AG09319 (cell line): ENCODE measurements at places on chromosomes 3 and 15.
A peak's percentile ranks its signal among the peaks of the same experiment; 100 is the strongest.

DNA sequence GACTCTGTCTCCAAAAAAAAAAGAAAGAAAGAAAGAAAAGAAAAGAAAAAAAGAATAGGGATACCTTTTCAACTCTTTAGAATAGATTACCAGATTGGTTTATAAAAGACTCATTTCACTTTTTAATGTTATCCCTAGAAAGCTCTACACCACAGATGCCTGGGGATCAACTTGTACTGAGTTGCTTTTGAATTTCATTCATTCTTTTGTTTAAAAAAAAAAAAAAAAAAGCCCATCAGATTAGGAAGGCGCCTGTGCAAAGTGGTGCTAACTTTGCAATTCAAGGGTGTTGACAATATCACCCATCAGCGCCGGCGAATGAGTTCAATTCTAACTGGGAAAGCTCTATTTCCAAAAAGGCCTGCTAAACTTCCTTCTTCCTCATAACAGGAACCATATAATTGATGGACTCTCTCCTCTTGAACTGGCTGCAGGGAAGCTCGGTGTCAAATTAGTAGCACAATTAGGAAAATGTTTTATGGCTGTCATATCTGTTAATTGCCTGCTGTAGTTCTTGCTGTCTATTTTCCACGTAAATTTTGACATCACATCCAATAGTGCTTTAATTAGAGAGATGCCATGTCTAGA is 48.8 kb downstream of the CDCP1 start:
- no peak for DNase-seq

DNA sequence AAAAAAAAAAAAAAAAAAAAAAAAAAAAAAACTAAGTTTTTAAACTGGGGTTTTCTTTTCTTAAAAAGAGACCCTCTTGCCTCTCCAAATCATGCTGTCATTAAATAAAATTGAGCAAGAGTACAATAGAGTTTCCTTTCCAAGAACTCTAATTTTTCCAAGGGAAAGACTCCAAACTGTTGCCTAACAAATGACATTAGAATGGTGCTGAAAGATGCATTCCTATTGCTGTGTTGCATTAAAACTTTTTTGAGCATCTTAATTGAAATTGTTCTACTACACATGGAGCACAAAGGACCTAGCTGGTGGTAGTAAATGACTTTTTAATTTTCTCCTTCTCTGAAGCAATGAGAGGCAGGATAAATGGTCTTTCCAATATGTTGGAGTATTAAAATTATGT is 469.1 kb upstream of the ARHGEF26 start:
- no peak for DNase-seq

DNA sequence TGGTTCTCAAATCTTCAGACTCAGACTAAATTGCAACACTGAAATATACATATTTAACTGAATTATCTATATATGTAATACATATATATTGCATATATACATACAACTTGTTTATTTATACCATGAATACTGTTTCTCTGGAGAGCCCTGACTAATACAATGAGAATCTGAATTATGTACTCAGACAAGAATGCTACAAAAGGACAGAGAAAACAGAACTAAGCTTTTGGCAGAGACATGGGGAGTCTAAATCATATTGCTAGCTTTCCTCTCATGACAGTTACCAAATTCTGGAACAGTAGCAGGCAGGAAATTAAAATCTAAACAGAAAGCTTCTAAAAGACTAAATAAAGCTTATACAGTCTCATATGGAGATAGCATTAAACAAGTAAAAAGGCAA is 142.4 kb upstream of the KCNMB2 start:
- no peak for DNase-seq

GRCh38 chr3:51559411-51559888 is 20.9 kb downstream of the RAD54L2 start:
- DNase-seq, result peak; percentile 34

- no peak for DNase-seq
These were observed 25.6 kb upstream of the LDHAL6B start for GRCh38 chr15:59180945-59181600.

DNA sequence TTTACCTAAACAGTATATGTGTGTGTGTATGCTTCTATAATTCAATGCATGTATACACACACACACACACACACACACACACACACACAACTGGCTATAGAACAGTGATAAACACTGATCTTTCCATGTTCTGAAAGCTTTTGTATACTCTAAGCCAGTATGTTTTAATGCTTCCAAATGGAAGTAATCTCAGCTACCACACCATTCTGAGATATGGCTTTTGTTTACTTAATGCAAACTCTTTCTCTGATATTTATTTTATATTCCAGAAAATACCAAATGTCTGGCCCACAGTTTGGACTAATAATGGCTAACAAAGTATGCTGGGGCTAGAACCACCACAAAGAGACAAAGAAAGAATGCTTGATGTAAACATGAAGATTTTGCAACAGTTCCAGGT is 199.4 kb upstream of the ARHGEF26 start:
- no peak for DNase-seq

DNA sequence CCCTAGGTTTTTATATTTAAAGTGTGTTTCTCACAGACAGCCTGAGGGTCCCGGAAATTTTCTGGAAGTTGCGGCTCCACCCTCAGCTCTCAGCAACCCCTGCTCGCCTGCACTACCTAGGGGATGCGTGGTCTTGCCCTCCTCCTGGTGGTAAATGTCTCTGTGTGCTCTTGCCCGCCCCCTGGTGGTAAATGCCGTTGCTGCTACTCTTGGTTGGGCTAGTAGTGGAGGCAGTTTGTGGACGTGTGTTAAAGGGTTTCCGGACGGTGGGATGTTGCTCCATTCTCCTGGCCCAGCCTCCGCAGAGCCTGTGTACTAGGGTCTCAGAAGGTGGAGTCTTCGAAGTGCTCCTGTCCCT is 27.4 kb downstream of the STOML1 start:
- DNase-seq, result no peak

- DNase-seq, result no peak
These were observed 600.5 kb downstream of the EDEM1 start for GRCh38 chr3:5787861-5788488.

- DNase-seq, result no peak
These were observed 128.6 kb upstream of the DLG1 start for GRCh38 chr3:197427021-197427420.

DNA sequence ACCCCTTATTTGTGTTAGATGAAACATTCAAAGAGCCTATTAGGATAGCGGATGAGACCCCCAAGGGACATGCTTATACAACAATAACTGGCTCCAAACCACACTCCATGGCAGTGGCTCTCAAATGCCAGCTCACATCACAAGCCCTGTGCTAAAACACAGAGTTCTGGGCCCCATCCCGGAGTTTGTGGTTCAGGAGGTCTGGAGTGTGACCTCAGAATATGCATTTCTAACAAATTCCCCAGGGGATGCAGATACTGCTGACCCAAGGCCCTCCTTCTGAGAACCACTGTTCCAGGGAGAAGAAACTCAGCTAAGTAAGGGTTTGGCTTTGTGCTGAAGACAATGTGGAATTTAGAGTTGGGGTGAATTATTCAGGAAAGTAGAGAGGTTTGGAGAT is 3.6 kb downstream of the CCRL2 start:
- DNase-seq, result no peak

- no peak for DNase-seq
These were observed 7.0 kb downstream of the CRYGS start for GRCh38 chr3:186536883-186537844.

- DNase-seq, result no peak
These were observed 290.5 kb downstream of the RPLP1 start for GRCh38 chr15:69743091-69743490.

- no peak for DNase-seq
These were observed 113.7 kb upstream of the RPL32 start for GRCh38 chr3:12954891-12955650.

DNA sequence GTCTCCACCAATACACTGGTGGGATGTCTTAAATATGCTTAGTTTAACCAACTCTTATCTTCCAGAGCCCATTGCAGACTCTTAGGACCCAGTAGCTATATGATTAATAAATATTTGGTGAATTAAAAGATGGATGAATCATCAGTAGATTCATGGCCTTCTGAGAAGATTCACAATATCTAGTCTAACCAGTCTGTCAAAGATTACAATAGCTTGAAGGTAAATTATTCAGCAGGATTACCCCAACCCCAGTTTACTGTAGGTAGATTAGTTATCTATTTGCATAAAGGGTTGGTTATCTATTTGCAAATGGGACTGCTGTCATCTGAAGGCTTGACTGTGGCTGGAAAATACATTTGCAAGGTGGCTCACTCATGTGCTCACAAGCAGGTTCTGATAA is 239.4 kb upstream of the THRB start:
- DNase-seq, result no peak

GRCh38 chr3:150235799-150236198 is 172.3 kb upstream of the TSC22D2 start:
- DNase-seq, result no peak

DNA sequence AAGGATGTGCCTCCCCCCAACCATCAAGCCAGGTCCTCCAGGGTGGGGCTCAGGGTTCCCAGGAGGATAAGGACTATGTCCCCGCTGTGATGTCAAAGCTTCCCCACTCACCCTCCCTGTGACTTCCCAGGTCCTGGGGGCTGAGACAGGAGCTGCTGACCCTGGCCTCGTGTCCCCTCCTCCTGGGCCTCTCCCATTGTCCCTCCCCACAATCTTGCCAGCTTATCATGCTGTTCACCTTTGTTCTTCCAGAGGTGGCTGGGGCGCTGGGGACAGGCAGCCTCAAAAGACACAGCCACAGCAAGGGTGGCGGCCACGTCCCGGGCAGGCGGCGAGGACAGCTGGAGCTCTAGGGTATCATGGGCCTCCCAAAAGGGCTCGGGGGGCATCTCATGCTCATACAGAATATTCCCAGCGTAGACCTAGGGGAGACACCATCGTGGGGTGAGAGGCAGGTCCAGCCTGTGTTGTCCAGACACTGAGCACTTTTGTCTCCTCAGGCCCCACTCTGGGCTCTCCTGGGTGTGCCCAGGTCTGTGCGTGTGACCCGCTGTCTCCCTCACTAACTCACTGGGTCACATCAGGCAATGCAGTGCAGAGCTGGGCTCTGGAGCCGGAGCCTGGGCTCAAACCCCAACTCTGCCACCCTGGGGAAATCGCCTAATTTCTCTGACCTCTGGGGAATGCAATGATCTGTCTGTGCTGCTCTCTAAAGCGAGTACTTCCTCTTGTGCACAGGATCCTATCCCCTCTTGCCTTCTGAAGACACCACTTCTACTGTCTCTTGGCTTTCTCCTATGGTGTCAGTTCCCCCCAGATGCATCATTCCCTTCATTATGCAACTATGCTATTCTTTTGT is 30.0 kb downstream of the SNX33 start:
- DNase-seq, result no peak

DNA sequence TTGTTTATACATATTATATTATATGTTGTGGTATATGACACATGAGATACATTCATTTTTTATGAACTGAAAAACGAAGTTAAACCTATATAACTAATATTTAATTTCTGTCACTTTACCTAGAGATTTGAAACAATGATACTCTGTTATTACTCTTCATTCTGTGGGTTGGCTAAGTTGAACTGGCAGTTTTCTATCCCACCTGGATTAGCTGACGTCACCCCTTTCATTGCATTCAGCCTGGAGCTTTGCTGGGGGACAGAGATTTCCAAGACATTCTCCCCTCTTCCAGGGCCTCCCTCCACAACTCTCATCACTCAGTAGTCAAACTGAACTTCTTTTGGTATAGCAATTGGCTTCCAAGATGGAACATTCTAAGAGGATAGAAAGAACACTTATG is 309.2 kb upstream of the SATB1 start:
- DNase-seq, result no peak

DNA sequence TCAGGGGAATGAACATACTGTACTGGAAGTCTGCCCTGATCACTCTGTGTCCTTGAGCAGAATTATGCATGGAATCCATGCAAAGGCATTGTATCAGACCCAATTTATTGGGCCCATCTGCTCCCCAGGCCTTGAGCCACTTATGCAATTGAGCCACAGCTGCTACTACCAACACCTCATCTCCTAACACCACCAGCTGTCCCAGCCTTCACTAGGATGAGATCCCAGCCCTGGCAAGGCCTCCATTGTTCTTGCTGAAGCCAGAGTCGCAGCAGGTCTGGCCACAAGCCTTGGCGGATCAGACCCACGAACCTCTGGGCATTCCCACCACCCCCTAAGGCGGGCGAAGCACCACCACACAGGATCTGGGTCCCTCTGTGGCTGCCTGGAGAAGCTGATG is 9.2 kb upstream of the NME9 start:
- DNase-seq, result no peak

DNA sequence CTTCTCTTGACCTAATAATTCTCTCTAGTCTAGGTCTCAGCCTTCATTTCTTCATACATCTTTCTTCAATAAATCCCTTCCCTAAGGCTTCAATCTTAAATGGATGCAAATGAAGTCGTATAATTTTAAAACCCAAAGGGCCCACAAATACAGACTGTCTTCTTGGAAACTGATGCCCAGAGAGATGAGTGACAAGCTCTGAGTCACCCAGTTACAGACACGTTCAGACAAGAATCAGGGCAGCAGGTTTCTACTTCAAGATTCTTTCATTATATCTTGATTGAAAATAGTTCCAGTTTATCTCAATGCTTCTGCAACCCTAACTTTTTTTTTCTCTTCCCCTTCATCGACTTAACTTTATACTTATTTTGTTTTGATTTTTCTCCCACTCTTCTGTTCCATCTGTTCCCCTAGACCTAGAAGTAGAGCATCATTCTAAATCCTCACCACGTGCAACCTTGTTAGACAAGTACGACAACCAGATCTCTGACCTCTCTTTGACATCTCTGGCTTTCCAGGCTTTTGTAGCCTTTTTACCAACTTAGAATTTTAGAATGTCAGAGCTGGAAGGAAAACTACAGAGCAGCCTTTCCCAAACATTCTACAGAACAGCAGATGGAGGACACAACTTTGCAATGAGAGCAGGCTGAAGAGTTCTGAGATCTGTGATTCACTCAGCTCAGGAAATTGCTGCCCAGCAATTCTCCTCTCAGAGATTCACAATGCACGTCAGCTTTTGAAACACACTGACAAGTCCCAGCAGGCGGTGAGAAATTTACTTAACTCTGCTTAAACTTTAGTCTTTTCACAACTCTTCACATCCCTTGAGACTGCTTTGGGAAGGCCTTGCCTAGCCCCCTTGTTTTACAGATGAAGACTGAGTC is 25.3 kb downstream of the NCEH1 start:
- no peak for DNase-seq

- no peak for DNase-seq
These were observed 85.6 kb upstream of the ACP3 start for GRCh38 chr3:132231633-132232032.
